M059J (cell line): ENCODE measurements at places on chromosomes 1 and 21. TPM values are rescaled to one million over a fixed set of nuclear protein-coding genes. Genes with fewer than 3 reads are reported as not detected.
A peak's percentile ranks its signal among the peaks of the same experiment; 100 is the strongest.

Gene FYB2
- total RNA-seq = not detected in 2 replicates

Gene GBP5
- total RNA-seq = 4.8 and 11.4 TPM in 2 replicates

Gene ATP5PB
- 486 and 582 TPM in 2 replicates for total RNA-seq

Gene ATF3
- 5.1 and 6.0 TPM in 2 replicates for total RNA-seq

Gene SGIP1
- total RNA-seq = 3.9 and 5.8 TPM in 2 replicates

Gene HSPA6
- 0.15 and 0.44 TPM in 2 replicates for total RNA-seq

Gene MTARC1
- 0.59 and 1.7 TPM in 2 replicates for total RNA-seq

Gene DMBX1
- total RNA-seq = not detected in 2 replicates

Gene ITLN2
- total RNA-seq = not detected in 2 replicates

Gene SLAMF6
- not detected in 2 replicates for total RNA-seq

GRCh38 chr1:117633423-117633822 is 27.6 kb downstream of the TENT5C start:
- DNase-seq = no peak

- no peak for DNase-seq
These were observed 7.2 kb downstream of the APCS start for GRCh38 chr1:159594625-159595405.

DNA sequence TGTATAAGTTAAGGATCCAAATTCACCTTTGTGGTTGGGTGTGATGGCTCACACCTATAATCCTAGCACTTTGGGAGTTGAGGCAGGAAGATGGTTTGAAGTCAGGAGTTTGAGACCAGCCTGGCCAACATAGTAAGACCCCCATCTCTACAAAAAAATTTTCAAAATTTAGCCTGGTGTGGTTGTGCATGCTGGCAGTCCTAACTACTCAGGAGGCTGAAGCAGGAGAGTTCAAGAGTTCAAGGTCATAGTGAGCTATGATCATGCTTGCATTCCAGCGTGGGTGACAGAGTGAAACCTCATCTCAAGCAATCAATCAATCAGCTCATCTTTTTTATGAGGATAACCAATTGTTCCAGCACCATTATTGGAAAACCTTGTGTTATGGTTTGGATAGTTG is 16.5 kb upstream of the SLC1A7 start:
- no peak for DNase-seq

GRCh38 chr1:5960336-5960735 is 31.9 kb downstream of the NPHP4 start:
- no peak for DNase-seq

DNA sequence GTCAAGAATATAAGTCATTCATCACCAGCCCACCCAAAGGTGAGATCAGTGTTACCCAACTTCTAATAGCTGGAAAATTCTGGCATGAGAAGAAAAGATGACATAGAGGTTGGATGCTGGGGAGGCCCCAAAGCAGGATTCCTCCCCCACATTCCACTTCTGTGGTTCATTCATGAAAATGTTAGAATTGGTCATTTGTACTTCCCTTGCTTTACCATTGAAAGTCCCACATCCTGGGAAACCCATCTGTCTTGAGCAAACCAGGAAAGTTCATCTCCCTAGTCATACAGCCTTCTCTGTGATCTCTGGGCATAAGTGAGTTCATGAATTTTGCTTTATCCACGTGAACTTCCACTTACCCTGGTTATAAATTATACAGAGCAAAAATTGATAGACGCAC is 66.8 kb downstream of the SERINC2 start:
- peak; percentile 57 for DNase-seq

GRCh38 chr1:36390411-36390810 is 4.7 kb upstream of the STK40 start:
- no peak for DNase-seq

DNA sequence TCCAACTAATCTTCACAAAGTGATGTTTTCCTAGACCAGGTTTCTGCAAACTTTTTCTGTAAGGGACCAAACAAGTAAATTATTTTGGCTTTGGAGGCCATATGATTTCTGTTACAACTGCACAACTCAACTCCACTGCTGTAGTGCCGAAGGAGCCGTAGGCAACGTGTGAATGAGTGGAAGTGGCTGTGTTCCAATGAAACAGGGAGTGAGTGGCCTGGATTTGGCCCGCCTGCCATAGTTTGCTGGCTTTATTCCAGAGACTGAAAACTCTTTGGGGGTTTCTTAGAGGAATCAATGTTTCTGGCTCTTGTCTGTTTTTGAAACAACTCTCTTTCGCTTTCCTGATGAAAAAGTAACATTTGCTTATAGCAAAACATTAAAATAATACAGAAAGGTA is 12.6 kb upstream of the ACTL8 start:
- peak; percentile 24 for DNase-seq

DNA sequence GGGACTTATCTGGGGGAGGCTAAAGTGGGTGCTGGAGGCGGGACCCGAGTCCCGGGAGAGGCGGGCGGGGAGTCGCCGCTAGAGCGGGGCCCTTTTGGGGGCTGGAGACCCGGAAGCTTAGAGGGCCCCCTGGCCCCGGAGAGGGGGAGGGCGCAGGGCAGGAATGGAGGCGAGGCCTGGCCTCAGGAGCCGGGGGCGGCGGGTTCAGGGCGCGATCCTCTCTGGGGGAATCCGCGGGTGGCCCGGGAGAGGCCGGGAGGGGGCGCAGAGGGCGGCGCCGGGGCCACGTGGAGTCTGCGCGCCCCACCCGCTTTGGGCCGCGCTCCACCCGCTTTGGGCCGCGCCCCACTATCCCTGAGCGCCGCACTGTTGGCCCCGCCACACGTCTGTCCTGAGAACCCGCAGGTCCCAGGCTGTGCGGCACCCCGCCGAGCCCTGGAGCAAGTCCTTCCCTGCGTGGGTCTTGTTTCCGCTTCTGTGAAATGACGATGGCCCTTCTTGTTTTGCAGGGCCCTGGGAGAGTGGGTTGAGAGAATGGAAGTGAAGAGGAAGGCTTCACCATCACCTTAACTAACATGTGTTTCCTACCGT is 84.4 kb downstream of the NKAIN1 start:
- DNase-seq = peak; percentile 72

GRCh38 chr1:5858844-5859407 is 133.3 kb downstream of the NPHP4 start:
- no peak for DNase-seq

- peak; percentile 42 for DNase-seq
These were observed 202.0 kb downstream of the GABPA start for GRCh38 chr21:25936776-25937175.

DNA sequence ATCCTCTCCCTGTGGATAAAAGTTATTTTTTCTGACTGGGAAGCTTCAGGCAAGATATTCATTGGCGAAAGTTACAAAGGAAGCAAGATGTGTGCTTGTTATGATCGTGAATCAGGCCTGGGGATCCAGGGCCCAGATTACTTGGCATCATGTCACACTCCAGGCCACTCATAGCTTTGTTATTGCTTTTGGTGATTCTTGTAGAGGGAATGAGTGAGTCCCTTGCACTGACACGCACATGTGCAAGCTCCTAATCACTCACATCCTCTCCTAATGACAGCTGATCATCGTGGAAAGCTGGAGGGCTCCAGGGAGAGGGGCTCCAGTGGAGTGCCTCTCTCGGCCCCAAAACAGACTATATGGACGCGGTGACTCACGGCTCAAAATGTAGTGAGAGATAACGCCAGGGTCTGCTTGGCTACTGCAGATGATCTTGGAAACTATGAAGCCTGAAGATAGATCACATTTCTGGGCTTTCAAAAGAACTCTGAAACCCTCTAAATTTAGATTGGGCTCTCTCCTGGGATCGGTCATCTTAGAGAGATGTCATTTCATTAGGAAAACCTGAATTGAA is 481.1 kb upstream of the USP24 start:
- DNase-seq = peak; percentile 97

GRCh38 chr1:60791226-60791625 is 291.1 kb upstream of the NFIA start:
- DNase-seq = no peak

DNA sequence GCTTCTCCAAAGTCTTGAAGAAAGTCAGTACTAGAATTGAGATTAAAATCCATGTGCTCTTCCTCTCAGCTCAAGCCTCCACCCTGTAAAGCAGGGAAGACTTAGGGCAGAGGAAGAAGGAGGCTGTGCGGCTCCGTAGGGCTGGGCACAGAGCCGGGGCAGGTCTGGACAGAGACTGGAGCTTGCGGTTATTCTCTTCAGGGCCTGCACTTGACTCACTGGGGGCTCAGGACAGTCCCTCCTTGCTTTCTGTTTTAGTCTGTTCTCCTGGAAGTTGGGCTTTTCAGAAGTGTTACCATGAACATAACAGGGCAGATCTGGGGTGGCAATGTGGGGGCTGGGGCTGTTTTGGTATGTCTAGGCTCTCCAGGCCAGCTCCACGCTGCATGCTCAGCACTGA is 21.6 kb upstream of the TRABD2B start:
- no peak for DNase-seq

- no peak for DNase-seq
These were observed 79.6 kb downstream of the PROX1 start for GRCh38 chr1:214067397-214067796.

- no peak for DNase-seq
These were observed 262.5 kb upstream of the ZP4 start for GRCh38 chr1:238153253-238153652.

DNA sequence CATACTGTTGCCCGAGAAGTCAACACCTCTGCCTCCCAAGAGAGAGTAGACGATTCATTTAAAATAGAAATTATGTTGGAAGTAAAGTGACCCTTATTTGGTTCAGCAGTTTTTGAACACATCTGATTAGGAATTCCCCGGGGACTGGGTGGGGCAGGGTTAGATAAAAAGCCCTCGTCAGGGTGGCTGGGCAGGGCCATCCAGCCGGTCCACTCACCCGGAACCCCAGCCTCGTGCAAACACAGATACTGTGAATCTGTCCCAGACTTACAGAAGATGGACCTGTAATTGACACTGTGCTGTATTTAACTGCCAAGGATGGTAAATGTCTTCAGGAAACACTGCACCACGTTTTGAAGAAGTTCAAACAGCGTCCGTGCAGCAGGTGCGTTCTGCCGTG is 63.7 kb downstream of the PRDM16 start:
- no peak for DNase-seq

- no peak for DNase-seq
These were observed 98.6 kb downstream of the RNF220 start for GRCh38 chr1:44503625-44504024.

DNA sequence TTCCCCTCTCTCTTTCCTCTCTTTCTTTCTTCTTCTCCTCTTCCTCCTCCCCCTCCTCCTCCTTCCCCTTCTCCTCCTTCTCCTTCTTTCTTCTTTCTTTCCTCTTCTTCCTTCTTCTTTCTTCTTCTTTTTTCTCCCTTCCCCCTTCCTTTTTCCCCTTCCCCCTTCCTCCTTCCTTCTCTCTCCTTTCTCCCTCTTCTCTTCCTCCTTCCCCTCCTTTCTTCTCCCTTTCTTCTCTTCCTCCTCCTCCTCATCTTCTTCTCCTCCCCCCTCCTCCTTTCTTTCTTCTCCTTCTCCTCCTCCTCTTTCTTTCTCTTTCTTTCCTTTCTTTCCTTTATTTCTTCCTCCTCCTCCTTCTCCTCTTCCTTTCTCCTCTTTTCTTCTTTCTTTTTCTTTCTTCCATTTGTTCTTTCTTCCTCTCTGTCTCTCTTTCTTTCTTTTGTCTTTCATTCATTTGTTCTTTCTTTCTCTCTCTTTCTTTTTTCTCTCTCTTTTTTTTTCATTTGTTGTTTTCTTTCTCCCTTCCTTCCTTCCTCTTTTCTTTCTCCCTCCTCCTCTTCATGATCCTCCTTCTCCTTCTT is 26.5 kb downstream of the HRNR start:
- no peak for DNase-seq

DNA sequence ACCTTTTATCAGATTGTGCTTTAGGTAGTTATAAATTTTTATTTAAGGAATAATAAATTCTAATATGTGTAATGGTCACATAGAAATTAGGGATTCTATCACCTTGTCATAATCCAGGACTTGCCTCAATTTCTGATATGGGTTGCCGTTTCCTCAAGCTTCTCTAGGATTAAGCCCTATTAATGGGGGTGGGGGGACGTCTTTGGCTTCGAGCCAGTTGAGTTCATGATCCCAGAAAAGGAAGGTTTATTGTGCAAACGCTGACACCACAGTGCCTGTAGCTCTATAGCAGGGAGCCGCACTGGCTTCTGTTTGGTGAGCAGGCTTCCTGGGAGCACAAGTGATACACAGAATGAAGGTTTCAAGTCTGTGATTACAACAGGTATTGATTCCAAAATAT is 22.0 kb upstream of the VAMP3 start:
- DNase-seq = no peak

GRCh38 chr1:20302108-20302471 is 11.4 kb downstream of the VWA5B1 start:
- peak; percentile 20 for DNase-seq

GRCh38 chr1:69645477-69645876 is 77.8 kb downstream of the LRRC7 start:
- DNase-seq = no peak

GRCh38 chr1:35568975-35569395 is 4.1 kb upstream of the TFAP2E start:
- DNase-seq = peak; percentile 65

DNA sequence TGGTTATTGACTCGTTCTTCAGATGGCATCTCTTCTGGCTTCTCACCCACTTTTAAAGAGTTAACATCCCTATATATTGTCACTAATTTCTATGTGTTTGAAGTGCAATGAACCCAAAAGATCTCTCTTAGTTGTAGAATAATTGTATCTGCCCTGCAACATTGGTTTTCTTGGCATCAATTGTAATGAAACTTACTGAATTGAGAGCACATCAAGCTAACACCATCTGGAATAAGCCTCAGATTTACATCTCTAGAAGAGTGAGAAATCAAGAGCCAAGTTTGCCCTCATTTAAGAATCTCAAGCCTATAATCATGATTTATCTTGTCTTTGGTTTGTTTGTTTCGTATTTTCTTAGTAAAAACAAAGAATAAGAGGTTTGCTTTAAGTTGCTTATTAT is 372.6 kb upstream of the LRRC7 start:
- DNase-seq = no peak

GRCh38 chr1:155598842-155599331 is 11.1 kb upstream of the MSTO1 start:
- no peak for DNase-seq

GRCh38 chr1:48680411-48681035 is 96.2 kb downstream of the BEND5 start:
- DNase-seq = peak; percentile 40

DNA sequence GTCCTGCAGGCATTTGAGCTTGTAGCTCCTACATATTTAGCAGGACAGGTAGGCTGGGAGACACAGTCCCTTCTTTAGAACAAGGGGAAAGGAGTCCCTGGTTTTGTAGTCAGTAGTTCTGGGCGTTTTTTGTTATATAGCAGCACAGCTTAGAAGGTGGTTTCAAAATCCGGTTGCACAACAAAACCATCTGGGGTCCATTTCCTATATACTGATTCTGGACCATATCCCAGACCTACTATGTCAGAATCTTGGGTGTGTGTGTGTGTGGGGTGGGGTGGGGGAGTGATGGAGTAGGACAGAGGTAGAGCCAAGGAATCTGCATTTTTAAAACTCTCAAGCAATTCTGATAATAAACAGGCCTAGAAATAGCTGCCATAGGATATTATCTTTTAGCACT is 21.6 kb downstream of the METTL13 start:
- DNase-seq = no peak

- DNase-seq = no peak
These were observed 4.0 kb downstream of the HCRTR1 start for GRCh38 chr1:31621498-31621820.
